ENCODE measurements at places on chromosomes 1 and 21.
A peak's percentile ranks its signal among the peaks of the same experiment; 100 is the strongest.

GRCh38 chr1:215543191-215543606, 23.9 kb upstream of the KCTD3 start:
- no peak for DNase-seq

DNA sequence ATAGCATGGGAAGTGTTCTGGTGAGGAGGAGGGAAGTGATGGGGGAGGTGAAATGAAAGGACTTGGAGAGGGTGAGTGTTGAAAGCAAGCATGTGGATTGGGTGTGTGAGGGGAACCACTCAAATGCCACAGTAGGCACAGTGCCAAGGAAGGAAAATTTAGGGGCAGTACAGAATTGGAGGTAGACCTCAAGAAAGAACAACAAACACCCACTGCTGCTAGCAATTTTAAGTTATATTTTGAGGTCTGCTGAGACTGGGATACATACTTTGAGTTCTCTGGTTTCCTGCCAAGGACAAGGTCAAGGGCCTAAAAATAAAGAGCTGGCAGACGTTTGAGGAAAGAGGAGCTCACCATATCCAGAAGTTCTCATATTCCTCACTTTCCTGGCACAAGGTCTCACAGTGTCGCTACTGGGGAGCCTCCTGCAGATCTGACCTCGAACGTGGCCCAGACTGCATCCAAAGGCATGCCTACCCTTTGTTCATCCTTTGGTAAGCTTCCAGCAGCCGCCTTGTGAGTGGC, 104.0 kb downstream of the BRINP2 start:
- no peak for DNase-seq

GRCh38 chr1:119504831-119505230, 2.2 kb upstream of the HSD3B1 start:
- DNase-seq: no peak

- no peak for DNase-seq
These were observed 318.9 kb downstream of the LMO4 start for GRCh38 chr1:87647430-87648177.

GRCh38 chr21:40577285-40578043, 269.5 kb downstream of the DSCAM start:
- DNase-seq: no peak

DNA sequence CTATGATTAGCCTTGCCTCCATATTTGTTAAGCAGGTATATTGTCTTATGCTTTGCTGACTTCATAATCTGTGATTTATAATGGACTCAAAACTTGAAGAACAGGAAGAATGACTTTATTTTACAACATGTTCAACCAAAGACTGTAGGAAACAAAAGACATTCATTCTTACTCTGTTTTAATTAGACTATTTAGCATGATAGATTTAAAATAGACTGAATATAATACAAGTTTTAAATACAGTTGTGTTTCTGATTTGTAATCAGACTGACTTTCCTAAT, 63.1 kb downstream of the CDC14A start:
- DNase-seq: no peak

DNA sequence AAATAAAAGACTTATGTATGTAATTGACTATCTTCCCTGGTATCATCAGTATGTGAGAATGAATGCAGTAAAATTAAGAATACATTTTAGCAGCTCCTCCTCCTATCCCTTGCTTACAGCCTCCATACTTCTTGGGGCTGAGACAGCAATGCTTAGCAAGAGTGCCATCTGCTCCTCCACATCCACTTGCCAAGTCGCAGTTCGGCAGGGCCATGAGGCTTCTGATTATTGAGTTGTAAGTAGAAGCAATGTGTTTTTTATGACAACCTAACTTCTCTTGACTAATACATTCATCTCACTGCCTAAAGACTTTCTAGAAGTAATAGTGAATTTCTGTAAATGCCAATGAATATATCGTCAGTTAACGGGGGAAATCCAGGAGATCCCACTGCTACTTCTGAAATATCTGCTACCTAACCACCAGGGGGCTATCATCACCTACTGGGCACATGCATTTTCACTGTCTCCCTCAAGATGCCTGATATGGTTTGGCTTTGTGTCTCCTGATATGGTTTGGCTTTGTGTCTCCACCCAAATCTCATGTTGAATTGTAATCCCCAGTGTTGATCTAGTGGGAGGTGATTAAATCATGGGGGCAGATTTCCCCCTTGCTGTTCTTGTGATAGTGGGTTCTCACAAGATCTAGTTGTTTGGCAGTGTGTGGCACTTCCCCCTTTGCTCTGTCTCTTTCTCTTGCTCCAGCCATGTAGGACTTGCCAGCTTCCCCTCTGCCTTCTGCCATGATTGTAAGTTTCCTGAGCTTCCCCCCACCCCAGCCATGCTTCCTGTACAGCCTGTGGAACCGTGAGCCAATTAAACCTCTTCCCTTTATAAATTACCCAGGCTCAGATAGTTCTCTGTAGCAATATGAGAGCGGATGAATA, 59.6 kb downstream of the EXTL2 start:
- DNase-seq: no peak

- no peak for DNase-seq
These were observed 312.8 kb downstream of the HLX start for GRCh38 chr1:221192055-221192454.

GRCh38 chr1:214952648-214953047, 129.9 kb upstream of the KCNK2 start:
- no peak for DNase-seq

DNA sequence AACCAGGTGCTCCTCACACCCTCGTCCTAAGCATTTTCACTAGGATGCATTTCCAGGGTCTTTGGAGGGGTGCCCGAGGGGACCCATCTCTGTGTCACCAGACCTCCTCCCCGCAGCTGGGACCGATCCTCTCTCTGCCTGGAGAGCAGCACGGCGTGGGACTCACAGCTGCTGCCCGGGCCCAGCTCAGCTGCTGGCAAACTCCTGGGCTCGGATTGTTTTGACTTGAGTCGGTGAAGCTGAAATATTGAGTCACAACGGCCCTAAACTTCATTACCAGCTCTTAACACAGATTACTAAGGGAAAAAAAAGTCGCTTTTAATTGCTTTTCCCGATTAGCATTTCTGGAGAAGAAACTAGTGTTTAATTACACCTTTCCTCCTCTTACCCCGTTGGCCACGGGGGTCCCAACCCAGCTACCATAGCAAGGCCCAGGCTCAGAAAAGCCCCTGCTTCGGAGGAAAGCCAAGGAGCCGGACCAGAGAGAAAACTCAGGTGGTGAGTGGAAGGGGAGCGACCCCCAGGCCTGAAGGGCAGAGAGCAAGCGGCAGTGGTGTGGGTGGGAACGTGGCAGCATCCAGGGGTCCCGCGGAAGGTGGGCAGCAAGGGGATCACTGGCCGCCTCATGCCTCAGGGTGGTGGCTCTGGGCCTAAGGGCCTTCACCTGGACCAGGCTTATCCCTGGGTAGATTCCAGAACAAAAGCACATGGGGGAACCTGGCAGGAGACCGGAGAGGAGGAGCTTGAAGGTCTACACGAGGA, 41.7 kb downstream of the CASZ1 start:
- no peak for DNase-seq

- no peak for DNase-seq
These were observed 1.1 kb downstream of the PSRC1 start for GRCh38 chr1:109281680-109282496.

DNA sequence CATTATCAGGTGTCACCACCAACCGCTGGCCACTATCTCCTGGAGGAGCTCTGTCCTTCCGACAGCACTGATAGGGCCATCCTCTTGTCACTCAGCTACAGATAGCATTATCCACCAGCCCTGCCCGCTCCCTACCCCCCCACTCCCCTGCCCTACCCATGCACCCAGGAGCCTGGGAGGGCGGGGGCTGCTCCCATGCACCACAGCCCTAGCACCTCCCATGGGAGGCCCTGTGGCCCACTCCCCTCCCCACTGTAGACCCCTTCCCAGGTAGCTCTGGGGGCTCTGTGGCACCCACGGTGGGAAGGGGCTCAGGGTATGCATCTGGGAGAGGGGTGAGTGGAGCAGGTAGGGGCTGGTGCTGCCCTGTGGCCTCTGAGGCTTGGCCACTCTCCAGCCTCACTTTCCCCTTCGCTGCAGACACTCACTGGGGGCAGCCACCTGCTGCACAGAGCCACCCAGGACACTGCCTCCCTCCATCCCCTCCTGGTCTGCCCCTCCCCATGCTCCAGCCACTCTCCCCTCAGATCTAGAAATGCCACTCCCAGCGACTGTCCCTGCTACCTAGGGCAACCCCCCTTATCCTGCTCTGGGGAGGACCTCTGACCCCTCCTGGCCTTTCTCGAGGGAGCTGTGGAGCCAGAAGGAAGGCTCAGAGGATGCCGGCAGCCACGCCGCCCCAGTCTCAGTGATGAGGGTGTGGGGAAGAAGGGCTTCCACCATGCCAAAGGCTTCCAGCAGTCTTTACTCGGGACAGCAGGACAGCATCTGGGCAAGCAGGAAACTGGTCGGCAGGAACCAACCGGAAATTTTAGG, 58.5 kb downstream of the WNT9A start:
- DNase-seq: no peak

GRCh38 chr1:206472024-206472423, 1.7 kb downstream of the IKBKE start:
- no peak for DNase-seq

DNA sequence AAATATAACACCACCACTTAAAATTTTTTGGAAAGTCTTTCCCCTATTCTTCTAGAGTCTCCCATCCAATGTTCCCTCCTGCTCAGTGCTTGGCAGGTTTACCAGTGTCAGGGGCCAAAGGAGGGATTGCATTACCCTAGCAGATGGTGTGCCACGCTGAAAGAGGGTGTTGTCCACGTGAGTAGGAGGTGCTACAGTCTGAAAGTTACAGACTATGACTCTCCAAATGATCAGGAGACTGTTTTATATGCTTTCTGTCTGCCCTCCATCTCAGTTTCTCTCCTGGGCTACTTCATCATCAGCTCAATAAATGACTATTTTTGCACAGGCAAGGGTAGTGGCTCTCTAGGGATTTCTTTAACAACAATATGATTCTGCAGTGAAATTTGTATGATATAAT, 31.3 kb upstream of the ANGPTL7 start:
- no peak for DNase-seq

- DNase-seq: no peak
These were observed 327.3 kb downstream of the TTLL7 start for GRCh38 chr1:83671586-83671985.

DNA sequence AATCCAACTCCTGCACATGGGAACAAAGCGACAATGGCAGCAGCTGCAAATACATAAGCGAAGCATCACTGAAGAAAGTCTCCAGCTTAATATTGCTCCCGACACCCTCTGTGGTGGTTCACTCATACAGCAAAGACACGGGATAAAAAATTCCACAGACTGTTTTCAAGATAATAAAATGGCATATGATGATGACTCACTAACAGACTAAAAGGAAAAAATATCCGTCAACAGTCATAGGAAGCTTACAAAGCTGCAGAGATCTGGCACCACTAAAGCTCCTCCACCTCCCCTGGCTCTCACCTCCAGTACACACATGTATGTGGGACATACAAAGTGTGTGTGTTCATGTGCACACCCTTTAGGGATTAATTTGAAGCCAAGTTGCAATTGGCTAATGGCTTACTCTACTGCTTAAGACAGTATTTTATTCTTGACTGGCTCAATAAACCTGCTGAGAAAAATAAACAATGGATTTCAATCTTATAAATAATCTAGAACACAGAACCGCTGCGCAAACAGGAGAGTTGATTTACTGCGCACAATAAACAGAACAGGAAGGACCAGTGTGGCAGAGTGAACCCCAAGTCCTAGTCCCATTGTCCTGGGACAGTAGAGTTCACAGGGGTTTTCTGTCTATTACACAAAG, 94.4 kb downstream of the SLC45A1 start:
- no peak for DNase-seq

DNA sequence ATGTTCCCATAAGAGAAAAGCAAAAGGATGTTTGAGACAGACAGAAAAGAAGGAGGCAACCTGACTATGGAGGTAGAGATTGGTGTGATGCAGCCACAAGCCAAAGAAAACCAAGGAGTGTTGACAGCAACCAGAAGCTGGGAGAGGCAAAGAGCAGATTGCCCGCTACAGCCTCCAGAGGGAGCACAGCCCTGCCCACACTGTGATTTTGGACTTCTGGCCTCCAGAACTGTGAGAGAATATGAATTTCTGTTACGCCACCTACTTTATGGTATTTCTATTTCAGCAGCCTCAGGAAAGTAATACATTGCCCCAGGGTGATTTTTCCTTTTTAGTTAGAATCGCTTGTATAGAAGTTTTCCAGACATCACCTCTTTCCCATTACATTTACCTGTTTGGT, 28.4 kb downstream of the SLAMF6 start:
- no peak for DNase-seq

GRCh38 chr1:163029901-163030300, 39.3 kb upstream of the RGS4 start:
- no peak for DNase-seq

DNA sequence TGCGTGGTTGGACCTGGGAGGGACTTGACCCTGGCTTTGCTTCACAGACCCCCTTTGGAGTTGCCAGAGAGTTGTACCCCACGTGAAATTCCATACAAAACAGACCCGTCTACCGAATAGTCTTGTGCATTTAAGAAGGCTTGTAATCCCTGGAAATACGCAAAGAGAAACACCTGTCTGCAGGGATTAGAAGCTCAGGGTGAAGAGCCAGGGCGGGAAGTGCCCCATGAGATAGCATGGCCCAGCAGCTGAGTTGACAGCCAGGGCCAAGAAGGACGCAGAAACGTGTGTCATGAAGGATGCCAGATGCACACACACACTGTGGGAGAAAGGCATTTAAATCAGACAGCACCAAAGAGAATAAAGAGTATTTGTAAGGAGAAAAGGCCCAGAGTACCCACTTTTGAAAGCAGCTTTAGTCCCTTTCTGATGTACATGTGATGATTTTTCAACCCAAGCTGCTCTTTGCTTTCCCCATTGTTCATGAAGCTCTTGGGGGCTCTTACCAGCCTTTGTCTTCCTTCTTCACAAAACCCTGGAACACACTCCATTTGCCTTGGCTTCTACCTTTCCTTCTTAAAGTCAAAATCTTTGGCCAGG, 46.6 kb downstream of the PCP4 start:
- DNase-seq: no peak

GRCh38 chr1:207935166-207935583, 24.2 kb upstream of the CD34 start:
- no peak for DNase-seq

GRCh38 chr1:150995896-150996295, 10.8 kb downstream of the MINDY1 start:
- peak; percentile 35 for DNase-seq

DNA sequence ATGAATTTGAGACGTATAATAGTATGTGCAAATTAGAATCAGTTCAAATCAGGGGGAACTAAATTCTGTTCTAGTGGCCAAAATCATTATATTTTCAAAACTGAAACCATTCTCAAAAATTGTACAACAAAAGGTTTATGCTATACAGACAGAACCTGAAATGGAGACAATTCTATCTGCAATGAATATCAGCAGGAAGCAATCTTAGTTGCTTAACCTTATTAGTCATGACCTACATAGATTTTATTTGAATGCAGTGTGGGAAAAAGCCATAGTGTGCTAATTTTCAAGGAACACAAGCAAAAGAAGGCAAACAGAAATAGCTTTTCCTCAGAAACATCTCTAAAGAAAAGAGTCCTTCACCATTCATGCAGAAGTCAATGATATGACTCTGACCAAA, 6.5 kb downstream of the AK5 start:
- DNase-seq: no peak

- peak; percentile 46 for DNase-seq
These were observed 459.5 kb downstream of the PTPRU start for GRCh38 chr1:29695803-29696202.

- DNase-seq: no peak
These were observed 16.6 kb downstream of the MYOG start for GRCh38 chr1:203069030-203069747.

Measured in NCI-H2227 treated with DMSO at 0.1 percent for 48 hours (cell line).